Epithelial cell of prostate (primary cell): ENCODE measurements at places on chromosomes 7 and 10.

GRCh38 chr7:115300231-115300870, 378.5 kb downstream of the MDFIC start:
- DNase-seq = no peak

- no peak for DNase-seq
Measured at GRCh38 chr7:137337902-137338301, 5.6 kb downstream of the PTN start.

- DNase-seq = no peak
Measured at GRCh38 chr7:75596727-75597614, 104.9 kb downstream of the SPDYE5 start.

DNA sequence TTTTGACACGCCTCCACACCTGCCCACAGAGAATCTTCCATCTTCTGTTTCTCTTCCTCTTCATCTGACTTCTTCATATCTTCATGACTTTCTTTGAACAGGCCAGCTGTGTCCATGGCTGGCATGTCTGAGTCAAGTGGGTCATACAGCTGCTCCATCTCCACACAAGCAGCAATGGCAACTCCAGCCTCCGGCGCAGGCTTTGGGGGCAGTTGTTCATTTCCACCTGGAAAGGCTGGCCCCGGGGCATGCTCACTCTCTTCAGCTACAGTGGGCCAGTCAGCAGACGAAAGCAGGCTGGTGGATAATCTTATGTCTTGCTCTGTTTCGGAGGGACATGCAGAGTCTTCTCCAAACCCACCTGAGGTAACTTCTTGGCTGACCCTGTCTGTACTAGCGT, 155.6 kb upstream of the TARP start:
- no peak for DNase-seq

GRCh38 chr10:81820418-81820817, 54.6 kb upstream of the NRG3 start:
- DNase-seq = no peak

DNA sequence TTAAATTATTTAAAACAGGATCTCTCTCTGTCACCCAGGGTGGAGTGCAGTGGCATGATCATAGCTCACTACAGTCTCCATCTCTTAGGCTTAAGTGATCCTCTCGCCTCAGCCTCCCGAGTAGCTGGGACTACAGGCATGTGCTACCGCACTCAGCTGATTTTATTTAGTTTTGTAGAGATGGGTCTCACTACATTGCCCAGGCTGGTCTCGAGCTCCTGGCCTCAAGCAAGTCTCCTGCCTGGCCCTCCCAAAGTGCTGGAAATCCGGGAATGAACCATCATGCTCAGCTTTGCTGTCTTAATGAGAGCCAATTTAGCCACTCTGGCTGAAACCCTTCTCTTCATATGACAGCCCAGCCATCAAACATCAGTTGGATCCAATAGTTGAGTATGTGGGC, 53.3 kb upstream of the NRP1 start:
- no peak for DNase-seq
